Fibroblast of the aortic adventitia (primary cell): ENCODE measurements at places on chromosomes 1 and 21.

DNA sequence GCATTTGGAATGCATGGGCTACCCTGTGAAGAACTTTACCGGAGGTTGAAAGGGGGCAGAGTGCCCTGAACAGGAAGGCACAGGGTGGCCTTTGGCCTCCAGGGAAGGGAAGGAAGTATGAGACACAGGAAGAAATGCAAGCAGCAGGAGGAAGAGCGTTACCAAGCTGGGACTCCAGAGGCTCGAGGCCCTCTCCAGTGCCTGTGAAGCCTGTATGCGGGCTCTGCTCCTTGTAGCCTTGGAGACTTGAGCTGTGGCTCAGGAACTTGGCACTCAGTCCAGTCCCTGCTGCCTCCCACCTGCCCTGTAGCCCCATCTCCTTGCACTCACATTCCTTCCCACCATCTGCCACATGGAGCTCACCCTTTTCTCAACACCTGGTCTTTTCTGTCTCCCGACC lies 33.5 kb upstream of the RNF19B start:
- no peak for DNase-seq

DNA sequence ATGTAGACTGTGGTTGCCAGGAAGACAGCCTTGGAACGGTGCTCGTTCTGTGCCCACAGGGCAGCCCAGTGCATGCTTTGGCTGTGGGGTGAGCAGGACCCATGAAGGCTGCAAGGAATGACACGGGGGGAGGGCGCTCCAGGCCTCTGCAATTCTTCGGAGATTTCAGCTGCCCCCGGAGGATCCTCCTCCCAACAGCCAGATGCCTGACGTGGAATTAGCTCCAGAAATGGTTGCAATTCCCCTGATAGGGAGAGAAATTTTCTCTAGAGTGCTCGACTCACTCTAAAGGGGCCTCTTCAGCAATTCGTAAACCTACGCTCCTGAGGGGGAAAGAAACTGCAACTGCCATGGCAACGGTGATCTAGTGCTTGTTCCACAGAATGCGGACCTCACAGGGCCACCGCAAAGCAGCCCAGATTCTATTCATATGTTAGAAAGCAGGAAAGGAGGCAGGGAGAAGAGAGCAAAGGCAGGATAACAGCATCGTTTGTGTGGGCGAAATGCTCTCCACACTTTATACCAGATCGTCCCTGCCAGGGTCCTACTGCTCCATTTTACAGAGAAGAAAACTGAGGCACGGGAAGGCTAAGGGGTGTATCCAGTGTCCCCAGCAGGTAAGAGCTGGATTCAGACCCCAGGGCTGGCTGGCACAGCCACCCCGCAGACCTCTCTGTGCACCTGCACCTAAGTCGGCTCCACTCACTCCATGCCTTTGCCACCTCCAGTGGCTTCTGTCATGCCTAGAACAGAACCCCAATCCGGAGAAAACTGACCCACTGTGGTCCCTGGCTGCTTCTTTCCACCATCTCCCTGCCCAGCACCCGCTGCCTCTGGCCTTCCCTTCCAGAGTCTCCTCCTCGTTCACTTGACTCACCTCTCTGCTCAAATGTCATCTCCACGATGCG lies 11.9 kb upstream of the PDE9A start:
- DNase-seq = no peak

GRCh38 chr21:33058527-33058926 lies 11.4 kb upstream of the OLIG1 start:
- no peak for DNase-seq

GRCh38 chr1:166490437-166490991 lies 323.7 kb upstream of the FAM78B start:
- DNase-seq = no peak

GRCh38 chr1:234199476-234200127 lies 173.7 kb upstream of the COA6 start:
- no peak for DNase-seq

- no peak for DNase-seq
Measured at GRCh38 chr1:167305706-167306277, 85.1 kb downstream of the POU2F1 start.

GRCh38 chr1:43668956-43669355 lies 19.0 kb downstream of the KDM4A start:
- no peak for DNase-seq

DNA sequence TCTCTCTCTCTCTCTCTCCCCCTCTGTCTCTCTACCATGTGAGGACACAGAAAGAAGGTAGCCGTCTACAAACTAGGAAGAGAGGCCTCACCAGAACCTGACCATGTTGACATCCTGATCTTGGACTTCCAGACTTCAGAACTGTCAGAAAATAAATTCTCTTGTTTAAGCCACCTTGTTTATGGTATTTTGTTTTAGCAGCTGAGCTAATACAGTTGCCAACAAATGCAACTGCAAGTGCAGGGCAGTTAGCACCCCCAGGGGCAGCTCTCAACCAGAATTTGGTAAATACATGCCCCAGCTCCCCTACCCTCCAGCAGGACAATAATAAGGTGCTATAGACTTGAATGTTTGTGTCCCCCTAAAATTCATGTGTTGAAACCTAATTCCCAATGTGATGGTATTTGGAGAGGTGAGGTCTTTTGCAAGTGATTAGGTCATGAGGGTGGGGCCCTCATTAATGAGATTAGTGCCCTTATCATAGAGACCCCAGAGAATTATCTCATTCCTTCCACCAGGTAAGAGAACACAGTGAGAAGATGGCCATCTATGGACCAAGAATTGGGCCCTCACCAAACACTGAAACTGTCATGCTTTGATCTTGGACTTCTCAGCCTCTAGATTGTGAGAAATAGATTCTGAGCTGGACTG lies 6.7 kb upstream of the SLC45A1 start:
- DNase-seq = no peak
